IMR-90 (cell line): ENCODE measurements at places on chromosomes 13 and 19. TPM values are rescaled to one million over a fixed set of nuclear protein-coding genes. Genes with fewer than 3 reads are reported as not detected.

Gene ZNF552
- polyA plus RNA-seq = 1.8 and 2.8 TPM in 2 replicates

DNA sequence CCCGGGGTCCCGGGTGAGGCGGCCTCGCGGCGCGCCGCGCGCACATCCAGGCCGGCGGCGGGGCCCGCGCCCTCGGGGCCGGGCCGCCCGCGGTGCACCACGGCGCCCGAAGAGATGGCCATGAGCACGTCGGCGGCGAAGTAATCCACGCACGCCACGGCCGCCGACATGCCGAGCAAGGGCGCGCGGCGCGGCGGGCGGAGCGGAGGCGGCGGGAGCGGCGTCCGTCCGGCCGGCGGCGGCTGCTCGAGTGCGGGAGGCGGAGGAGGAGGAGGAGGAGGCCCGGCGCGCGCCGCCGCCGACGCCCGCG is at the start of gene KLF16:
Gene KLF16, minus strand, starts transcription at position 252 of the 310 bp plus-strand sequence. Its CDS starts 82 bp downstream, at position 170.
- no peaks in the 10 kb centered on the region for H3K27me3 ChIP-seq
- peak within 1 kb of the TSS; percentile 98 for H3K4me3 ChIP-seq
- peaks cover 23% of the 10 kb centered on the region for H3K4me1 ChIP-seq
- peak within 1 kb of the TSS; percentile 91 for H3K27ac ChIP-seq
- DNase-seq = no peak

Gene APOC1
- polyA plus RNA-seq = 1.1 and 1.4 TPM in 2 replicates

Gene FUT3
- polyA plus RNA-seq = not detected in 2 replicates

GRCh38 chr13:42125046-42125445 is 76.6 kb downstream of the DGKH start:
- peaks cover 2% of the 10 kb centered on the region for H3K36me3 ChIP-seq
- no peaks in the 10 kb centered on the region for H3K27me3 ChIP-seq
- H3K27ac ChIP-seq = no peak overlapping the region
- H3K4me1 ChIP-seq = no peaks in the 10 kb centered on the region; the same call in 1 of the 2 replicates

- peaks cover 28% of the 10 kb centered on the region for H3K4me1 ChIP-seq
- peaks cover 2% of the 10 kb centered on the region; the same call in 1 of the 2 replicates for H3K36me3 ChIP-seq
- no peak for DNase-seq
- H3K4me3 ChIP-seq = no peak overlapping the region
Observed at GRCh38 chr13:98539666-98540065, 37.2 kb downstream of the STK24 start.

Gene CD37
- polyA plus RNA-seq = not detected in 2 replicates

DNA sequence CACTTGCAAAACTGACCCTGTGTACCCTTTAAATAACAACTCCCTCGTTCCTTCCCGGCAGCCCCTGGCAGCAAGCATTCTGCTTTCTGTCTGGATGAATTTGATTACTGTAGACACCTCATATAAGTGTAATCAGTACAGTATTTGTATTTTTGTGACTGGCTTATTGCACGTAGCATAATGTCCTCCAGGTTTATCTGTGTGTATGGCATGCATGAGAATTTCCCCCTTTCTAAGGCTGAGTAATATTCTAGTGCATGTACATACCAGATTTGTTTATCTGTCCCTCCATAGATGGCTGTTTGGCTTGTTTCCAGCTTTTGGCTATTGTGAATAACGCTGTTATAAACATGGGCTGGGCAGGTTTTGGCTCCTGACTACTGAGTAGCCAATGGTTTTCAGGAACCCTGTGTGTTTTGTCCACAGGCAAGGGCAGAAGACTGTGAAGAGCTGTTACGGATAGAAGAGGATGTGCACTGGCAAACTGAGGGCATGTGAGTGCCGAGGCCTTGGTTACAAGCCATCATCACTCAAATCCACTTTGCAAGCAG is 98.0 kb downstream of the ESD start:
- H3K4me1 ChIP-seq = peaks cover 4% of the 10 kb centered on the region; the same call in 1 of the 2 replicates
- peak; percentile 69 for DNase-seq
- peaks cover 24% of the 10 kb centered on the region for H3K36me3 ChIP-seq
- no peak overlapping the region for H3K27ac ChIP-seq
- H3K4me3 ChIP-seq = no peak overlapping the region

- no peak overlapping the region for H3K4me3 ChIP-seq
- no peaks in the 10 kb centered on the region for H3K27me3 ChIP-seq
- peak overlapping the region; percentile 62 for H3K27ac ChIP-seq
- peaks cover 14% of the 10 kb centered on the region for H3K4me1 ChIP-seq
Observed at GRCh38 chr13:110361365-110361911, 54.4 kb downstream of the COL4A2 start.

Gene TEX26
- polyA plus RNA-seq = not detected in 2 replicates

Gene SULT2A1
- polyA plus RNA-seq = not detected in 2 replicates

- no peak overlapping the region for H3K27ac ChIP-seq
- no peaks in the 10 kb centered on the region for H3K4me1 ChIP-seq
- H3K4me3 ChIP-seq = no peak overlapping the region
- H3K36me3 ChIP-seq = no peaks in the 10 kb centered on the region
Observed at GRCh38 chr13:21813110-21813509, 142.2 kb downstream of the FGF9 start.

Gene IL11
- polyA plus RNA-seq = 33.6 and 38.9 TPM in 2 replicates

DNA sequence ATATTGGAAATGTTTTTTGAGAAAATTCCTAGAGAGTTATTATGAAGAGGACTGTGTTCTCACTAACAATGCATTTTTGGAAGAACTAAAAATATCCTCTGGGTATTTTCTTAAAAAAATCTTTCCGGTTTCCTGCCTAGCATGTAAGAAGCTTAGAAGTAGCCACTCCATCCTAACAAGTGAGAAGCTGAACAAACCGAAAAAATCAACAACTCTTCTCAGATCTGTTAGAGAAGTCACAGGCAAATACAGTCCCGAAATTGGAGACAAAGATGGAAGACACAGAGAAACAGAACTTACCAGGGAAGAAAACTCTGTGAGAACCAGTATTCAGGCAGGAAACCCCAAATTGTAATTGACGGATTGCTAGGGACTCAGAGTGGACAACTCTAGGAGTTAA is 173.0 kb downstream of the KLF12 start:
- no peaks in the 10 kb centered on the region for H3K36me3 ChIP-seq
- no peak overlapping the region for H3K27ac ChIP-seq
- no peaks in the 10 kb centered on the region for H3K27me3 ChIP-seq
- H3K4me1 ChIP-seq = no peaks in the 10 kb centered on the region
- H3K4me3 ChIP-seq = no peak overlapping the region
- DNase-seq = no peak

DNA sequence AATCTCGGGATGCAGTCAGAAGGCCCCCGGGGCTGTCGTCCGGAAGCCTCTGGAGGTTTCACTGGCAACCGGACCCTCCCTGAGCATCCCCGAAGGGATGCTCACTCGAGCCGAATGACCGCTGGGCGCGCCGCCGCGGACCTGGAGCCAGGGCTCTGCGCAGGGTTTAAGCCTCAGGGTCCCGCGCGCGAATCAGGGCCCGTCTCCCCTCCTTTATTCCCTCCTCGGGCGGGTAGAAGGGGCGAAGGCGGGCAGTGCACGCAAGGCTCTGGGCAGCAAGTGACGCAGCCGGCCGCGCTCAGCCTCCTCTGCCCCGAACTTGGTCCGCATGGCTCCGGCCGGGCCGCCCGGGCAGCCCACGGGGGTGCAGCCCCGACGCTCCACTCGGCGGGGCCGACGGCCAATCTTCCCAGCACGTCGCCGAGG is 572 bp downstream of the SHISA2 start:
- DNase-seq = no peak
- H3K27ac ChIP-seq = no peak overlapping the region
- H3K27me3 ChIP-seq = peaks cover 43% of the 10 kb centered on the region
- H3K36me3 ChIP-seq = no peaks in the 10 kb centered on the region
- no peaks in the 10 kb centered on the region for H3K4me1 ChIP-seq

- peaks cover under 1% of the 10 kb centered on the region; the same call in 1 of the 2 replicates for H3K27me3 ChIP-seq
- H3K4me3 ChIP-seq = no peak overlapping the region
- H3K27ac ChIP-seq = no peak overlapping the region
- H3K36me3 ChIP-seq = no peaks in the 10 kb centered on the region
- no peaks in the 10 kb centered on the region for H3K4me1 ChIP-seq
Observed at GRCh38 chr13:106343836-106344235, 191.6 kb downstream of the EFNB2 start.

Gene FAM83E
- polyA plus RNA-seq = 0.05 and 0.17 TPM in 2 replicates

GRCh38 chr13:25872481-25873241 is 179.2 kb downstream of the SHISA2 start:
- no peaks in the 10 kb centered on the region for H3K36me3 ChIP-seq
- no peak overlapping the region for H3K4me3 ChIP-seq
- H3K4me1 ChIP-seq = no peaks in the 10 kb centered on the region
- H3K27ac ChIP-seq = no peak overlapping the region
